ENCODE measurements at places on chromosomes 1 and 21. TPM values are rescaled to one million over a fixed set of nuclear protein-coding genes. Genes with fewer than 3 reads are reported as not detected.

Gene FYB2
- not detected for total RNA-seq

Gene RNU1-1
- 2,650 TPM for total RNA-seq

Gene RGS1
- not detected for total RNA-seq

Gene FMOD
- total RNA-seq = not detected

Measured in osteocyte (in vitro differentiated cells).